ENCODE measurements at places on chromosomes 16 and 17.
A peak's percentile ranks its signal among the peaks of the same experiment; 100 is the strongest.

- DNase-seq, result no peak
Observed at GRCh38 chr16:81500833-81501521, 56.4 kb downstream of the CMIP start.

GRCh38 chr17:1498233-1498632 lies 5.7 kb upstream of the MYO1C start:
- no peak for DNase-seq

- DNase-seq, result no peak
Observed at GRCh38 chr16:54282928-54283724, 3.5 kb downstream of the IRX3 start.

GRCh38 chr17:40316571-40317344 lies 7.8 kb downstream of the RARA start:
- DNase-seq, result peak; percentile 87

DNA sequence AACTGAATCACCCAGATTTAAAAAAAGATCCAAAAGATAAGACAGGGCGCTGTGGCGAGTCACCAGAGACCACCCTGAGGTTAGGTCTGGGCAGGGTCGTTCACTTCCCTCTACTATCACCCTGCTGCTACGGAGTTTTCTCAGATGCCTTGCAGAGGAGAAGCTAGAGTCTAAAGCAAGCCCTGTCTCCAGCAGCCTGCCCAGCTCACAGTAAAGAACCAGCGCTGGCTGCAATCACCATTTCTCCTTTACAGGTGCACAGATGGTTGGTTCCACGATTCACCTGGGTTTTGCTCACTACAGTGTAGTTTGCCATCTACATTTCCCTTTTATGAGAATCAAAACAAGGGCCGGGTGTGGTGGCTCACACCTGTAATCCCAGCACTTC lies 71.3 kb downstream of the SRCIN1 start:
- no peak for DNase-seq

DNA sequence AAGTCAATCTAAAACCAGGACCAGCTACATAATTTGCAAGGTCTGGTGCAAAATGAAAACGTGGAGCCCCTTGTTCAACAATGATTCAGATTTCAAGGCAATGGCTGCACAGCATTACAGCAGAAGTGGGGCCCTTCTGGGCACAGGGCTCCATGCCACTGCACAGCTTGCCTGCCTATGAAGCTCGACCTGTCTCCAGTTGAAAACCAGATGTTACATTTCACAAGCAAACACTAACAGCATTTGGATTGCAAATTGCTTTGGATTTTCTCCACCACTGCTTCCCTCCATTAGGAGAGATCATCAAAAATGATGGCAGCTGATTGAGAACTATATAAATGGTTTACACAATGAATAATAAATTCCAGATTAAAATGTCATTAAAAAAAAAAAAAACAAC lies 551.4 kb upstream of the ZFHX3 start:
- no peak for DNase-seq

DNA sequence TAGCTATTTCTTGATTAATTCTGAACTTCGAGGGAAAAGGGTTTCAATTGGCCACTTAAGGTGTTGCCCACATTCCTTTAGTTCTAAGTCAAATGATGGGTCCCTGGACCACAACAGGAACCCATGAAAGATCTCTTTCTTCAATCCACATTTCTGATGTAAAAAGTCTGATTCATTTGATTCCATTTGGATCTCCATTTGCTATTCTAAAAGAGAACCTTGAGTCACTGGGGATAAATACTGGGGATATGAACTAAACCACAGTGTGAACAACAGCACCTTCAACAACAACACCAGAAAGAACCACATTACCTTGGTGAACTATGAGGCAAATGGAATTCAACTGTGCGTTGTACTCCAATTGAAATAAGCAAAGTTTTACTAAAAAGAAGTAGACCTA lies 108.9 kb upstream of the IRX5 start:
- no peak for DNase-seq

- no peak for DNase-seq
Observed at GRCh38 chr16:2284001-2284770, 16.3 kb upstream of the RNPS1 start.

DNA sequence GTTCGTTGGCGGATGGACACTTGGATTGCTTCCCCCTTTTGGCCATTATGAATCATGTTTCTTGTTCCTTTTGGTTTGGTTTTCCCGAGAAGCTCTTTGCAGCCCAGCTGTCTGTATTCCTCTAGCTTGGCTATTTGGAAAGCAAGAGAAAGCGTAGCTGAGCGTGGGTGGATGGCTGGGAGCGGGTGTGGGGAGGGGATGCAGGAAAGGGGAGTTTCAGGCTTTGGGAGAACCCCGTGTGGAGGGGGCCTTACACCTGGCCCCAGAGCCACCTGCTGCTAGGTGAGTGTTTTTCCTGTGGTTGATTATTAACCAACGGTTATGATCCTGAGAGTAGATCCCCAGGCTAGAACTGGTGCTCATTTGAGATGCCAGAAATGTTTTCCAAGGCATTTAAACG lies 103.7 kb downstream of the RAP1GAP2 start:
- DNase-seq, result no peak

DNA sequence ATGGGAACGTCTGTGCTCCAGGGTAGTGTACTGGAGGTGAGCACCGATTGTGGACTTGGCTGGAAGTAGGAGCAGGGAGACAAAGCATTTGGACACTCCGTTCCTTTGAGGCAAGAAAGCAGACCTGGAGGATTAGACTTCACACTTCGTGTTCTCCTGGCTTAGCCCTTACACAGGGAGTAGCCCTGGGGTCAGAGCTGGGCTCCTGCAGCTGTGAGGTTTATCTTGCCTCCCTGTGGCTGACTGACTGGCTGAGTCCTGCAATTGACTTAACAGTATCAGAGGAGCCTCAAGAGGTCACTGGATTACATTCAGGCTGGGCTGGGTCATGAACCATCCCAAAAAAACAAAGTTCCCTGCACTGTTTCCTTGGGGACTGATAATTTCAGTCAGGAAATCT lies 37.1 kb downstream of the MPRIP start:
- DNase-seq, result no peak

GRCh38 chr17:74807441-74807840 lies 31.3 kb upstream of the NAT9 start:
- no peak for DNase-seq

DNA sequence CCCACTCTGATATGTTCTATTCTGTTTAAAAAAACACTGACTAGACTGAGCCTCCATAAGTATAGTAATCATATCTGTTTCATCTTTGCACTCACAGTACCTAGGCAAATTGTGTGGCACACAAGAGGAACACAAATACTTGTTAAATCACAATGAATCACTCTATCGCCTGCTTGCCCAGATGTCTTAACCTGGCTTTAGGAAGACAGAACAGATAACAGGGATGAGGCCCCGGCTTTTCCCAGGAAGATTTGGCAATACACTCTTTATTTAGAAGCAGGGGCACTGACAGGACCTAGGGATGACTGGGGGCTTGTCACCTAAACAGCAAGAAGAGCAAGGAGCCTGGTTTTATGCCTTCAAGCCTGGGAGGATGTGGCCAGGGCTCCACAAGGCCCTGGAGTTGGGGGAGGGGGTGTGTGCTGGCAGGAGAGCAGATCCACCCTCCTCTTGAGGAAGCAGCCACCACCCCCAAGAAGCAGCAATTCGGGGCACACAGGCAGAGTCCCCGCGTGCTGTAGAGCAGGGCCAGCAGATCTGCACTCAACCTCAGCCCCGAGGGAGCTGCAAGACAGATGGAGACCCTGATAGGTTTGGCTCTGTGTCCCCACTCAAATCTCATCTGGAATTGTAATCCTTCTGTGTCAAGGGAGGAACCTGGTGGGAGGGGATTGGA lies 41.0 kb upstream of the KSR1 start:
- DNase-seq, result no peak

GRCh38 chr16:12580809-12581208 lies 222.9 kb downstream of the CPPED1 start:
- DNase-seq, result no peak

DNA sequence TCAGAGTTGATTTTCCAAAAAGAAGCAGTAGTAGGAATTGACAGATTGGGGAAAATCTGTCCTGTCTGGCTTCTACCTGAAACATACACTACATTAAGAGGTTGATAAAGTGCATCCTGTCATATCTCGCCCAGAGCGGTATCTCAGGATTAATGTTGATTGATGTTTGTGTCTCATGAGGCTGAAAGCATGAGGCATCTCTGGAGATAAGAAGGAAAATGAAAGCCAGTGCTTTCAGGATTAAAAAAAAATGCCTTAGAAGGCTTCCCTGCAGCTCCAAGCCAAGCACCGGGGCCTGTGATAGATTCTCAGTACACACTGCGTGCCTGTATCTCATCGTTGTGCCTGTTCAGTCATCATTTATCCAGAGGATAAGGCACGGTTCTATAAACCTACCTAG lies 26.4 kb upstream of the CD300E start:
- DNase-seq, result no peak

DNA sequence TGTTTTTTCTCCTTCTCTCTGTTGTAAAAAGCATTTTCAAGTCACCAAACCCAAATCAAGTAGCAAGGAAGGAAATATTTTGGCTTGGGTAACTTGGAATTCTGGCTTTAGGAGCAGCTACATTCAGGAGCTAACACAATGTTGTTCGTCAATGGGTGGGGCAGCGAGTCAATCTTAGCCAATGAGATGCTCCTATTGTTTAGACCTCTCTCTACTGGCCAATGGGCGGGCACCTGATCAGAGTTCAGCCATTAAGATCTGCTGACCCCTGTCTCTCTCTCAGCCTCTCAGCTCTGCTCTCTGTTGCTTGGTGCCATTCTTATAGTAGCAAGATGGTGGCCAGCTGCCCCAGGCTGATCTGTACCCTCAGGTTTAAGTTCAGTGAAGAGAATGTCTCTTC lies 83.2 kb downstream of the IRX3 start:
- DNase-seq, result no peak

GRCh38 chr16:23069844-23070243 lies 79.4 kb downstream of the USP31 start:
- DNase-seq, result no peak

- DNase-seq, result no peak
Observed at GRCh38 chr16:19677402-19677801, 40.6 kb downstream of the KNOP1 start.

- no peak for DNase-seq
Observed at GRCh38 chr17:66957951-66958579, 6.4 kb upstream of the CACNG4 start.

- DNase-seq, result no peak
Observed at GRCh38 chr17:39335704-39336223, 65.7 kb downstream of the FBXL20 start.

DNA sequence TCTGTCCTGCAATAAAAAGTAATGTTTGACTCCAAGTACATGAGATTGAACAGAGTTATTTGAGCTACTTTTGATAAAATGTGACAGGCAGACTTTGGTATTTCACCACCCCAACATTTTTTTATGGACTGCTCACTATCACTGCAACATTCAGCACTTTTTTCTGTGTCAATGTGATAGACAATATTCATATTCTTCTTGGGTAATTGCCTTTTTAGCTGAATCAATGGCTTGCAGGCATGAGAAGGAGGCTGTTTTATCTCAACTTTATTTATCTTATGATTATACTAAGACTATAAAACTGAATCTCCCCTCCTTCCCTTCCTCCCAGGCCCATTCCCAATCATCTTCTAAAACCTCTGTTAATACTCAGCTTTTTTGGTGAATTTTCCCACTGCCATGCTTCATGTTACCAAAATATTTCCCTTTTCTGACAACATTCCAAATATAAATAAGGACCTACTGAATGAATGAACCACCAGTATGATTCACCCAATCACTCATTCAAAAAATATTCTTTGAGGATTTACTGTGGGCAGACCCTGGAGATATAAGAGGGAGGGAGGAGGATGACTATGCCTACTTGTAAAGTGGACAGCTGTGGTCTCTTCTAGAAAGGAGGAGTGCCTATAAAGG lies 67.6 kb downstream of the CDH13 start:
- DNase-seq, result no peak

- DNase-seq, result no peak
Observed at GRCh38 chr17:80660527-80661198, 116.0 kb downstream of the RPTOR start.

DNA sequence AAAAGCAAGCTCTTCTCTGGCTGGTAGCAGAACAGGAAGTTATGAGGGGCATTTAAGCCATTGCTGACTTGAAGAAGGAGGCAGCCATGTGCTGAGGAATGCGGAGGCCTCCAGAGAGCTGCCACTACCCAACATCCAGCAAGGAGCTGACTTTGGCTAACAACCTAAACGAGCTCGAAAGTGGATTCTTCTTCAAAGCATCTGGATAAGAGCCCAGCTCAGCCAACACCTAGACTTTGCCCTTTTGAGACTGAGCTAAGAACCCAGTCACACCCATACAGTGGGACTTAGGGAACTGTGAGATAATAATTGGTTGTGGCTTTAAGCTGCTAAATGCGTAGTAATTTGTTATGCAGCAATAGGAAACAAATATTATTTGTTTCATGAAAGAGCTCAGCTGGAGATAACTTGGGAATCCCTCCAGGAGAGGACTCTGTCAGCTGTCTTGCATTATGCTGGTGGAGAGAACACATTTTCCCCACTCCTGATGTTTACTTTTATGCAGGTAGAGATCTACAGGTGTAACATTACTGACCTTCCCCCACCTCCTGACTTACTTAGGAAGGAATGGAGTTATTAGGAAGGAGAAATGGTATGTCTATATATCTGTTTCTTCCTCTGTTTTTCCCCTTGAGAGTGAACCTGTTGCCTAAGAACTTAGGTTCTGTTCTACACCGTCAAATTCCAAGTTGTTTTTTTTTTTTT lies 52.7 kb upstream of the ZNF629 start:
- no peak for DNase-seq

- DNase-seq, result peak; percentile 76
Observed at GRCh38 chr16:70573451-70574121, 50.0 kb downstream of the SF3B3 start.
